Spleen (tissue), 13 donors: ENCODE measurements at places on chromosomes 7 and 10. TPM values are rescaled to one million over a fixed set of nuclear protein-coding genes. Genes with fewer than 3 reads are reported as not detected.

The PSD gene
- 2.0 TPM for total RNA-seq

The CDK6 gene
- 25.7 TPM for total RNA-seq

DNA sequence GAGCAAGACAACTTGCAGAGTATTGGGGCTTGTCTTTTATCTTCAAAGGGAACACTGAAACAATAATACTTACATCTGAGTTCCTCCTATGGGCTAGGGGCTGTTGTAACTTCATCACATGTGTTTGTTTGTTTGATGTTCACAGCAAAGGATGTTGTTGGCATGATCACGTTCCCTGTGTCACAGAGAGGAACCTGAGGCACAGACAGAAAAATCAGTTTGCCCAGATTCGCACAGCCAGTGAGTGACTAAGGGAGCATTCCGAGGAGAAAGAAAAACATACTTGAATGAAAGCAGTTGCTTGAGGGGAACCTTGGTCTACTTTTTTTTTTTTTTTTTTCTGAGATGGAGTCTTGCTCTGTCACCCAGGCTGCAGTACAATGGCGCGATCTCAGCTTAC, 87.2 kb upstream of the PFKP start:
- DNase-seq: no peak

DNA sequence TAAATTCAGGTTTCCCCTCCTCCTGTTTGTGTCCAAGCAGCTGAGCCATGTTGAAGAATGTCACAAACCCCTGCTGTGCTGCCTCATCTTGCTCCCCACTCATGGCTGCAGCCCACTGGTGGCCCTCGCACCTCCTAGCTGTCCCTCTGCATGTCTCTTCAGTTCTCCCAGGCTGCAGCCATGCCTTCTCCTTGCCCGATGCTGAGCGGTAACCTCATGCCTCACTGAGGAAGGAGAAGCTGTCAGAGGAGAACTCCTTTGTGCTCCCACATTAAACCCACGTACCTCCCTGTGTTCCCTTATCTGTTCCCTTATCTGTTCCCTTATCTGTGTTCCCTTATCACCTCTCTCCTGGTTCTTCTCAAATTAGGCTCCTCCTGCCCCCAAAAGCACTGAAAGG, 10.3 kb upstream of the FRMPD2 start:
- no peak for DNase-seq

DNA sequence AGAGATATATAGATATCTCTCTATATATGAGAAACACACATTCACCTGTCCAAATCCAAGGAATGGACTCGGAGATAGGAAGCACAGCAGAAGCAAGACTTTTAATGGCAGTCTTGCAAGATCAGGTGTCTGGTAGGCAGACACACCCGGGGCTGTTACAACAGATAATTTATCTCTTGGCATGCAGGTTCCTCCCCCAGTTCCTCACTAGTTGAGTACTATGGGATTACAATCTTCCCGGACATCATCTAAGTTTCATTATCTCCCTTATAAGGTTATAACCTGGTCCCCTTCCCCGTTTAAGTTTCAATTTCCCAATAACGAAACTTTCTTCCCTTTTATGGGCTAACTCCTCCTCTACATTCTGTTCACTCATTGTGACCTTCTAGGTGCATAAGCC, 399.3 kb downstream of the PPP1R3A start:
- DNase-seq: no peak

DNA sequence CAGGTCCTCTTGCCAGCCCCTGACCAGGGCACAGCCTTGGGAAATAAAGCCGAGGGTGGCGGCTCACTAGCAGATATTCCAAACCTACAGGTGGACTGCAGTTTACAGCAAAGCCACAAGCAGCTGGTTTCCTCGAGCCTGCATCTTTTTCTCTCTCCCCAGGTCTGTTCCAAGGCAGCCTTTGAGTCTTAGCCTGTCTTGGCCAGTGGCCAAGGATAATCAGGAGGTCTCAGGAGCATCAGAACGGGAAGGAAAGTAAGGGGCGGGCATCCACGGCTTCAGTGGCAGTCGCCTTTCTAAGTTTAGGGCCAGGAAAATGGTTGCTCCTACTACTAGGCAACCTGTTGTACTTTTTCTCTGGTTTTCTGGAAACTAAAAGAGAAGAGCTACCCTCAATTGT, 219.7 kb upstream of the ZMIZ1 start:
- no peak for DNase-seq

- peak; percentile 73 for DNase-seq
Measured at GRCh38 chr10:131424053-131424452, 112.5 kb upstream of the TCERG1L start.
